ENCODE measurements at places on chromosomes 3 and 15. TPM values are rescaled to one million over a fixed set of nuclear protein-coding genes. Genes with fewer than 3 reads are reported as not detected.

Gene ZNF774
- total RNA-seq, result 1.4 TPM

Gene ARID3B
- 2.2 TPM for total RNA-seq

Gene UMPS
- total RNA-seq, result 26.4 TPM

DNA sequence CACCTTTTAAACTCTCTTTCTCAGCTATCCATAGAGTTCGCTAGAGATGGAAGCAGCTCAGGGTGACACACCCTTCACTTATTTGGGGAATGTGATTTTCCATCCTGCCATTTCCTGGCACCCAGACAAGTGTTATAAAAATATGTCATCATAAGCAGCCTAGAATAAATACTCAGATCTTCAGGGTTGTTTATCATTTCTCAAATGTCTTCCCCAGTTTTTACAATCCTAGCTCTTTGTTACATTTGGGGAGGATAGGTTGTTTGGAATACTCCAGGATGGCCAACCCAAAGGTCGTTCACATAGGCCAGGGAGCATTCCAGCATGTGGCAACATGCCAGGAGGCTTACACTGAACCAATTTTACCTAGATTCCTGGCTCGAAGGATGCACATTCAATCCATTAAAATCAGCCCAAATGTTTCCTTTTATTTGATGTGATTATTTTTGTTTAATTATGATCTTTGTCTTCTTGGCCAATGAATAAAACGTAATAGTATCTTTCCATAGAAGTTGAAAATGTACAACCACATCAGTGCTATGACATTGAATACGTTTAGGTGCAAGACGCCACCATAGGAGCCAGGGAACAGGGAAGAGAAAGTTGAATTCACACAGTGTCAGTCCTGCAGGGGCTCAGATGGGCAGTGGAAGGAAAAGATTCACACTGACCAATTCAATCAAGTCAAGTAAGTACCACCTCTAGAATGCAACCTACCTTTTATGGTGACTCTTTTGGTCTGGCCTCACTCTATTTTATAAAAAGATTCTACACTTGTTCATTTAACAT, 537.7 kb upstream of the MDFIC2 start:
- no peak for DNase-seq

- no peak for DNase-seq
Measured at GRCh38 chr3:194352667-194353246, 1.6 kb upstream of the CPN2 start.

- no peak for DNase-seq
Measured at GRCh38 chr3:81592101-81592500, 169.3 kb downstream of the GBE1 start.

- DNase-seq, result no peak
Measured at GRCh38 chr15:80777826-80778620, 1.1 kb upstream of the CEMIP start.

- DNase-seq, result no peak
Measured at GRCh38 chr3:143301031-143301901, 181.7 kb downstream of the CHST2 start.

Gene PLSCR4
- 97.8 TPM for total RNA-seq

DNA sequence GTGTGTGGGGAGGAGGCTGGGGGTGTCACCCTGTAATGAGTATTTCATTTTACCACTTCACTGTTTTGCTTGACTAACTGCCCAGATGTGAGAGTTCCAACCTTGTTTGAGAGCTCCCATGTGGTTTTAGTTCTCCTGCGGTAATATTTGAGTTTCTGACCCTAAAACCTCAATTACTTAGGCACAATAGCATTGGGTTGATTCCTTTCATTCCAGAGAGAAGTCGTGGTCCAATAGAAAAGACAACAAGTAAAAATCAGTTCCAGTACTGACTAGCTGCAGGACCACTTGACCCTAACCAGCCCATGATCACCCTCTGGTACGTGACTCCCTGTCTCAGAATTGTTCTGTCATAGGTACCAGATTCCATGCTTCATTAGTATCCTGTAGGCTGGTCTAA, 630.4 kb downstream of the CADM2 start:
- DNase-seq, result no peak

- no peak for DNase-seq
Measured at GRCh38 chr3:97612632-97613031, 151.9 kb upstream of the ARL6 start.

GRCh38 chr3:107413264-107413663, 36.0 kb downstream of the CCDC54 start:
- no peak for DNase-seq

DNA sequence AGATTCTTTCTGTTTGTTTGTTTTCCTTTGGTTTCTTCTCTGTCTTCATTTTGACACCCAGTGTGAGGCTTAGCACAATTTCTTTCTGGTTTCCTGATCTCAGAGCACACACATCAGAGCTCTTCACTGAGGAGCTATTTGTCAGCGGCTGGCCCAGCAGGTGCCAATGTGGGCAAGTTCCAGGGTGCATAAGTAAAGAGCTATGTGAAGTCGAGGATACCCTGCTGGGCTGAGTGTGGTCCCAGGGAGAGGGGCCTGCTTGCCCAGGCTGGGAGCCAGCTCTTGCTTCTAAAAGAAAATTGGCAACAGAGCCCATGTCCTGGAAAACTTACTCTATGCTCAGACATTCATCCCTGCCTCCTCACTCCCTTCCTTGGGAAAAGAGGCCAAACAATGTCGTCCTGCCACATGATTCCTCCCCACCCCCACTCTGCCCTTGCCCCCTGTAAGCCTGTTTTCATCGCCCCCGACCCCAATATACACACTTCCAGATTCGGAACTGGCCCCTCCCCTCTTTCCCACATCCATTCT, 101.2 kb downstream of the ST8SIA2 start:
- DNase-seq, result no peak

Gene TRPC1
- total RNA-seq, result 23.2 TPM

DNA sequence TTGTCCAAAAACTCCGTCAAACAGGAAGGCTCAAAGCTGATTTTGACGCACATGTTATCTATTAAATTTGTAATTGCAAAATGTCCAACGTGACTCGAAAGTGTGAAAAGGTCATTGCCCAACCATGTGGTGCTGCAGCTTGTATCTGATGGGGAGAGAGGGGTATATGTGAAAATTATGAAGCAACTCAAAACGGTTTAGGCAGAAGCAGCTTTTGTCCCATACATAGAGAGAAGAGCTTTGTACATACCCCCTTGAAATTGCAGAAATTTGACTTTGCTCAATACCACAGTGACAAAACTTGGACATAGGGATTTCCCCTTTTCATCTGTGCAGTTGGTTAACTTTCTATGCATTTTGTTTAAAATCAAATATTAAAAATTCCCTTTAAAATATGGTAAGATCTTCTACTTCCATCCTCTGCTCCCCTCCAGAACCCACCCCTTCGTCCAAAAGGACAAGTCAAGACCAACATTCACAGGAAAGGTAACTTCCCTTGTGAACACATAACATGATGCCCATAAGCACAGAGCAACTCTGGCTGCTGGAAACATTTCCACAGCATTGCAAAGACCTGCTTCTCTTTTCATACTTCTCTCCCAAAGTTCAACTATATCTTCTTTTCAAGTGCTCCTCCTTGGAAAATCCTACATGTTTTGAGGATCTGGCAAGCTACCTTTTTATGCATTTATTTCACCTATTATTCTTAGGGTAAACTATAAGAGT, 253.7 kb upstream of the THBS1 start:
- DNase-seq, result no peak

Gene PAQR9
- 0.93 TPM for total RNA-seq

GRCh38 chr3:55491296-55491816, 4.2 kb upstream of the WNT5A start:
- DNase-seq, result no peak

- DNase-seq, result no peak
Measured at GRCh38 chr3:112617285-112617684, 23.7 kb downstream of the CCDC80 start.

DNA sequence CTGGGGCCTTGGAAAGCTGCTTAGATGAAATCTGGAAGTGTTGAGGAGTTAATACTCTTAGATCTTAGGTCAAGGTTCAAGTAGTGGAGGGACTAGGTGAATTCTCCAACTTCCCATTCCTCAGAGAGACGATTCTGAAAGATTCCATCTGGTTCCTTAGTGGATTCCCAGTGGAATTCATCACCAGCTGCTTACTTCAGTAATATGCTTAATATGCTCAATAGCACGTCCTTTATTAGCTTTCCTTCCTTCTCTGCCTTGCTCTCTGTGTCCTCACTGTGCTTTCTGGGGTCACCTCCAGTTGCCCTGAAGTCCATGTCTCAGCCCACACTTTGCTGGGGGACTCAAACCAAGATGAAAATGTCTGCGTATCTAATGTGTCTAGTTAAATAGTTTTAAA, 31.0 kb downstream of the CEP63 start:
- DNase-seq, result no peak
